ENCODE measurements at places on chromosomes 1 and 21.
A peak's percentile ranks its signal among the peaks of the same experiment; 100 is the strongest.

DNA sequence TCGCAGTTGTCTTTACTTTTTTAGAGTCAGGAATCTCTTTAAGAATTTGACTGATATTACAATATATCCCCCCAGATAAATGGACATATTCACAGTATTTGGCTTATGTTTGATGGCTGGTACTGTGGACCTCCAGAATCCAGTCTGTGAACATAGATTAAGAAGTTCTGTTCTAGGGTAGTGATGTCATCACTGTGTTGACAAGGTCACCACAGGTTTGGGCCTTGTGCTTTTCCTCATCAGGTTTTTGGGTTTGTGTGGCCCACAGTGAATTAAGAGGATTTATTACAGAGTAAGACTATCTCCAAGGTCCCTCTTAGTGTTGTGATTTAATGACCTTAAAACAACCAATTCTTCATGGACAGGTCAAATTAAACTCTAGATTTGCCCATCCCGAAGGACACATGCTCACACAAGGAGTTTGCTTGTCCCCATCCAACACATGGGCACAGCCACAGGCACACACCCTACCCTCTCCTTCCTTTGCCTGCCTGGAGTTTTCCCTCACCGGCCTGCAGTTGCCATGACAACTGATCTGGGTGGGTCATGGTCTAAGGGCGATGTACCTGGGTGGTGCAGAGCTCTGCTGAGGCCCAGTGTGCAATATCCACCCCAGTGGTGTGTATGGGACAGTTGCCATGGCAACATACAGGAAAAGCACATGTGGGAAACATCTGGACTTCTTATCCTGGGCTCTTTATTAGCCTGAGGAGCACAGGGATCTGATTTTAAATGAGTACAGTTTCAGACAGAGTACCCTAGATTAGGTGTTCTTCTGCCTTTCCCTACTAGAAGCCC, 98.6 kb downstream of the NAV1 start:
- no peak for DNase-seq

GRCh38 chr1:197195100-197195499, 48.6 kb upstream of the ASPM start:
- DNase-seq, result no peak

DNA sequence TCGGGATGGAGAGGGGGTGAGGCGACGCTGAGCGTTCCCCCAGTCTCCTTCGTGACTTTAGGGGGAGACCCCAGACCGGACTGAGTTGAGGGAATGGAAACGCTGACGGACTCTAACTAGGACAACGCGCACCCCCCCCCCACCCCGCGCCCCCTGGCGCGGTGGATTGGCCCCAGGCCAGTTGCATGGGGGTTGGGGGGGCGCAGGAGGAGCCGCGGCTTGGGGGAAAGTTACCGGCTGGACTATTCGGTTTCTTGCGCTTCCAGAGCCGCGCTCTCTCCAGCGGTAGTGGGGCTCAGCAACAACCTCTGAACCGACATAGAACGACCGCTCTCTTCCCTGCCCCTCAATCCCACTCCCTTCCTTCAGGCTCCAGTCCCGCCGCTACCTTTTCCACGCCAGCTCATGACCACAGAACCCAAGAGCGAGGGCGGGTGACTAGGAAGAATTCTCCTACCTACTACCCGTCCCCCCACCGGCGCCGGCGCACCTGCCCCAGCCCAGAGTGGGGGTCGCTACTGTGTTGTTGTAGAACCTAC, 694 bp downstream of the ZBTB7B start:
- no peak for DNase-seq

DNA sequence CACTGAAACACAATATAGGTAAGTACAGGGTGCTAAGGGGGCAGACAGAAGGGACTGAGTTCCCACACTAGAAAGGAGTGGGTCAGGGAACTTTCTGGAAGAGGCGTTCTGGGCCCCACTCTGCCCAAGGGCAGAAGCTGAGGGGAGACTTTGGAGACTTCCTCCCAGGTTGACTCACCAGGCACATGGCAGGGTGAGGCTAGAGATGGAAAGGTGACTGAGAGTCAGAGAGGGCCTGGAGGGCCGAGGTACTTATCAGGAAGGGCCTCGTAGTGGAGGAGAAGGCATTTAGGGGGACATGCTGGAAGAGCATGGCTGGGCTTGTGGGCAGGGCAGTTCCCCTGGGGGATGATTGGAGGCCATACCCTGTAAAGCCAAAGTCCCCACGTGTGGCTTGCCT, 159.9 kb upstream of the JUN start:
- no peak for DNase-seq

DNA sequence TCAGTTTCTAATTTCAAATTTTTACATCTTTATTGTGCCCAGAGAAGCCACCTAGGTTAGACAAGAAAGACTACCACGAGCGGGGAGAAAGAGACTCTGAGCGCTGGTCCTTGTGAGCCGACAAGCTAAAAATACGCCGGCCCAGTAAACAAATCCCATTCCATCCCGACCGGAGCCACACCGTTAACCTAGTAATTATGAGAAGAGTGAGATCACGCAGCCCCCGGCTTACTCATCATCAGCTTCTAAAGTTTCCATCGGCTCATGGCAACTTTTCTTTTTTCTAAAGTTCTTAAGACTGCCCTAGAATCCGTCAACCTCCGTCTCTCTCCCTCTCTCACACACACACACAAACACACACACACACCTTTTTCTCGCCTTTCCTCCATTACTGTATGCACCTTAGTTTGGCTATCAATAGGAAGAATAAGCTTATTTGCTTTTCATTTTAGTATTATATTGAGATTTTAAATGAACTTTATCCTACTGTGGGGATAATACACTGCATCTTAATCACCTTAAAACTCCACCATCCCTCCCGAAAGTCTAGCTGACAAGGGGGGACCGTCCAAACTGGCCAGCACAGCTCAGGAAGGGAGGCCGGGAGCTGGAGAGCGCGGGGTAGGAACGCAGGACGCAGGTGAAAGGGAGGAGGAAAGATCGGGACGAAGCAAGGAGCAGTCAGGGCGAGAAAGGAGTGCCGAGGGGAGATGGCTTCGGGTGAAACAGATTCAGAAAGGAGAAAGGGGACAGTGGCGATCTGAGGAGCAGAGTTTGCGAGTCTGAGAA, 728 bp downstream of the OTUD7B start:
- peak; percentile 17 for DNase-seq

- DNase-seq, result no peak
Measured at GRCh38 chr1:1609822-1610485, 5.3 kb upstream of the MIB2 start.

DNA sequence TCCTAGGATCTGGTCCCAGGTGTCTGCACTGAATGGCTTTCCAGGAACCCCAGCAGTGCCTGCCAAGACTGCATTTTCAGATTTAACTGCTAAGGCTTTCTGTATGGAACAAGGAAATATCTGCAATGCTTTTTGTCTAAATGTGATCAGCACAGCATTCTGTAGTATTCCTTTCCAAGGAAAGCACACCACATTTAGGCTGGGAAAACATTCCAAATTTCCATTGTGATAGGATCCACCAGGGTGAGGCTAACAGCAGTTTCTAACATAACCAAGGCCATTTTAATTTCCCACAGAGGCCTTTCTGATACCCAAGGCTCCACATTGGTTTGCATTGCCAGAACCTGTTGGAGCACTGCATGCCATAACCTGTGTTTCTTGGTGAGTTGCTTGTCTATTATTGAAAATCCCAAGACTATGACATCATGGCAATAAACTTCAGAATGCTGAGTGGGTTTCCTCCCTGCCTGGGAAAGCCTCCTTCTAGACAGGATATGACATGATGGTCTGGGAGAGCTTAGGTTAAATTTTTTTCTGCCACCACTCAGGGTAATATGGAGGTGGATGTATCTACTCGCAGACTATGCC, 23.3 kb upstream of the PTGFRN start:
- no peak for DNase-seq

- no peak for DNase-seq
Measured at GRCh38 chr1:15974855-15975254, 1.0 kb downstream of the ZBTB17 start.

DNA sequence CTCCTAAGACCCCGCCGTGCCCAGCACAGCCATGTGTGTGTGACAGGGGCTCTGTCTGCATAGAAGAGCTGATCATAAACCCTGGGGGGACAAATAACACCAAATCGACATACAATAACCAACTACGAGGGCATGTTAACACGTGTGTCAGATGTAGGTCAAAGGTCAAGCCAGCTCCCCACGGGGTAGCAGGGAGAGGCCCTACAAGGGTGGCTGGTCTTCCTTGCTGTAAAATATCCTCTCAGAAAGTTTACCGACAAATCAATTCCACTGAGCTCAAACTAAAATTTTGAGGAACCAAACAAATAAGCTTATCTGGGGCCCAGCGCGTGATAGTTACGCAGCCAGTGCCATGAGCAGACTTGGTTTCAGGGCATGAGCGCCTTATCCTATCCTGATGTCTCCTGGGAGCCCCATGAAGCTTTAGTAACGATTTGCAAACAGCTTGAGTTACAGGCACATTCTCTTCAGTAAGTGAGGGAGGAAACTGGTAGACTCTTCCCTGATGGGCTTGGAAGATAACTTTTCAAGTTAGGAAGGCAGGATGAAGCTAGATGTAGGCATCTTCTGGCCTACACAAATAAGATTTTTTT, 2.7 kb upstream of the TMPRSS3 start:
- no peak for DNase-seq

DNA sequence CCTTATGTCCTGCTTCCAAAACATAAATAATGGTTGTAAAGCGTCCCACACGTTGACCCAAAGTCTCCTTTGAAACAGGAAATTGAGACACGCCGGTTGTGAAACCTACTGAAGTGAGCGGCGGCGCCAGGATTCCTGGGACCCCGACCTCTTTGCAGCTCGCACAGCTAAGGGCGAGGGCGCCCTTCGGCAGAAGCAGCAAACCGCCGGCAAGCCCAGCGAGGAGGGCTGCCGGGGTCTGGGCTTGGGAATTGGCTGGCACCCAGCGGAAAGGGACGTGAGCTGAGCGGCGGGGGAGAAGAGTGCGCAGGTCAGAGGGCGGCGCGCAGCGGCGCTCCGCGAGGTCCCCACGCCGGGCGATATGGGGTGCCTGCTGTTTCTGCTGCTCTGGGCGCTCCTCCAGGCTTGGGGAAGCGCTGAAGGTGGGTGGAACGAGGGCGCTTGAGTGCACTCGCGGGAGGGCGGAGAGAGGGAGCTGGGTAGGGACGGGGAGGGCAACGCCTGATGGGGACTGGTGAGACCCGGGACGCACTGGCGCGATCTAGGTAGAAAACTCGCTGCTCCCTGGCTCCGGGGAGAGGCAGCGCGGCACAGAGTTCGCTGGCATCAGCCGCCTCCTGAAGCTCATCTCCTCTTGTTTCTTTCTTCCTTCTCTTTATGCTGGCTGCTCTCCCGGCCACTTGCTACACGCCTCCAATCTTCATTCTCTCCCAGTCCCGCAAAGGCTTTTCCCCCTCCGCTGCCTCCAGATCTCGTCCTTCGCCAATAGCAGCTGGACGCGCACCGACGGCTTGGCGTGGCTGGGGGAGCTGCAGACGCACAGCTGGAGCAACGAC, at the start of gene CD1D:
CD1D (plus strand) TSS at position 155 of the 836 bp plus-strand sequence; CDS start at position 362, 207 bp downstream.
- DNase-seq, result no peak

DNA sequence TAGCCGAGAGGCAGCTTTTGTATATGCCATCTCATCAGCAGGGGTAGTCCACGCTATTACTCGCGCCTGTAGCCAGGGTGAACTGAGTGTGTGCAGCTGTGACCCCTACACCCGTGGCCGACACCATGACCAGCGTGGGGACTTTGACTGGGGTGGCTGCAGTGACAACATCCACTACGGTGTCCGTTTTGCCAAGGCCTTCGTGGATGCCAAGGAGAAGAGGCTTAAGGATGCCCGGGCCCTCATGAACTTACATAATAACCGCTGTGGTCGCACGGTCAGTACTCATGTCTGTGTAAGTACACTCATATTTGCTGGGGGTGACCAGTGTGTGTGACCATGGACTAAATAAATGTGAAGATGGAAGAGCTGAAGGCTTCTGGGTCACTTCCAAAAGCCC, 7.4 kb downstream of the WNT2B start:
- no peak for DNase-seq

DNA sequence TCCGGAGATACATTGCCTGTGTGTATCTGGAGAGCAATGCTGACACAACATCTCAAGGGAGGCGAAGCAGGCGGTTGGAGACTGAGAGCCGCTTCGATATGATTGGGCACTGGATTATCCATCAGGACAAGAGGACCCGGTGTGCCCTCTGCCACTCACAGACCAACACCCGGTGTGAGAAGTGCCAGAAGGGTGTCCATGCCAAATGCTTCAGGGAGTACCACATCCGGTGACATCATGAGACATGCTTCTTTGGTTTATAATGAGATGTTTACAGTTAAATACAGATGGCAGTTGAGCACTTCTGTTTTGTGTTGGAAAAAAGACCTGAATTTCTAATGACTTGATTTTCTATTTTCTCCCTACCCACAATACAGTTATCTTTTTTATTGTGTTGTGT, 12.1 kb downstream of the PGBD2 start:
- DNase-seq, result no peak

DNA sequence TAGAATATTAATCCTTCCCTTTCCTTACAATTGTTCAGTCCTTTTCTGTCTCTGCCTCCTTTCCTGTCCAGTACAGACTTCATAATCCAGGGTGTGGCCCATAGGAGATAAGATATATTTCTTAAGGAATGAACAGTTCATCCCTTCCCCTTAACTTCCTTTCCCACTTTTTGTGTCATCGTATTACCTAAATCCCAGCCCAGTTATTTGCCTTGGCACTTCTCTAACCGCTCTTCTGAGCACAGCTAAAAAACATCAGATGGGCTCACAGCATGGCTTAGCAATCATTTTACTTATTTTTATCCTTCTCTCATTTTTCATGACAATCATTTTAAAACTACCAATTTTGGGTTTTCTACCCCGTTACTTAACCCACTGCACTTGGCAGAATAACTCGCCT, 39.6 kb downstream of the F3 start:
- no peak for DNase-seq

- DNase-seq, result no peak
Measured at GRCh38 chr1:101086783-101087182, 61.2 kb upstream of the DPH5 start.

DNA sequence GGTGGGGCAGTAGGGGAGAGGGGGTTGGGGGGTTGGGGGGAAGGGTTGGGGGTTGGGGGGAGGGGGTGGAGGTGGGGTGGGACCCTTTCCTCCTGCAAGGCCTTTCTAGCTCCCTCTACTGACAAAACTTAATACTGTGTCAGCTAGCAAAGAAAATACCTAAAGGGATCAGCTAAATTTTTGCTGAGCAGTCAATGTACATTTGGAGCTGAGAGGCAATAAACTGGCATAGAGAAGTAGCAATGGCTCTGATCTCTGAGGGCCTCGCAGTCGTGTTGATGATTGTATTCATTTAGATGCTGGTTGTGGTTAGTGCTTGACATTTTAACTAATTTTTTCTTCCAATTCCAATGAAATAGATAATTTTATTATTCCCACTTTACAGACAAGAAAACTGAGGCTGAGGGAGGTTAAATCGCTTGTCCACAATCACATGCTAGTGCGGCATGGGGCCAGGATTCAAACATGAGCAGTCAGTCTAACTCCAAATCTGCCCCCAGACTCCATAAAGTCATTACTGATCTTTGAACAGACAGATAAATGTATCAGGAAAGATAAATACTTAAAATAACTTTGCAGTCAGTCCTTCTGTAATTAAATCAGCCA, 357.1 kb downstream of the DISC1 start:
- DNase-seq, result no peak

- DNase-seq, result no peak
Measured at GRCh38 chr21:41993744-41994143, 16.4 kb downstream of the ZBTB21 start.

Data from Panc1 (cell line).